ENCODE measurements at places on chromosomes 5 and 9.
A peak's percentile ranks its signal among the peaks of the same experiment; 100 is the strongest.

DNA sequence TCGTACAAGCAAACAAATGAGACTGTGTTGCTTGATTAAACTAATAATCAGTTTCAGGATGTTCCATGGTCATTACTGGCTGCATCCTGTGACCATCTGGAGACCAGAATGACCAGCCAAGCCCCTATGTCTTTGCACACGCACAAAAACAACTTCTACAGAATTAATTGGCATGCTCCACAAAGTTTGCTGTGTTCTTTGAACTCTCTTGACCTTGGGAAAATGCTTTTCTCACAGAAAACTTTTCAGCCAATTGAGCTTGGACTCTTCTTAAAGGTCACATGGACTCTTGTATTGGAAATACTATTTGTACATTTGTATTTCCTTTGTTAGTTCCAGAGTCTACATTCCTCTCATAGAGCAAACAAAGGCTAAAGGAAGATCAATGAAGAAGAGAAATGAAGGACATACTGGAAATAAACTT lies 147.8 kb downstream of the ARRDC3 start:
- no peak for DNase-seq

DNA sequence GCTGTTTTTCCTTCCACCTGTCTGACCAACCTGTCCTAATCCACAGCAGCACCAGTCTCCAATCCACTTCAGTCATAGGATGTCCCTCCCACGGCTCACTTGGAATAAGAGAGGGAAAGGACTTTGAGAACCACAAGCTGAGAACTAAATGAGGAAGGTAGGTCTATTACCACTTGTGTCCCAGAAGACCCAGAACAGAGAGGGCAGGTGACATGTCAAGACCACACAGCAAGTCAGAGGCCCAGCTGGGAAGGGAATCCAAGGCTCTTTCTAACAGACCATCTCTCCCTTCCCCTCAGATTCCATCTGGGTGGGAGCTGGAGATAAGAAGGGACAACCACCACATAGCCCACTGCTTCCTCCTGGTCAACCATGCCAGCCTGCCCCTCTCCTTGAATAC lies 14.6 kb downstream of the ANXA6 start:
- no peak for DNase-seq

DNA sequence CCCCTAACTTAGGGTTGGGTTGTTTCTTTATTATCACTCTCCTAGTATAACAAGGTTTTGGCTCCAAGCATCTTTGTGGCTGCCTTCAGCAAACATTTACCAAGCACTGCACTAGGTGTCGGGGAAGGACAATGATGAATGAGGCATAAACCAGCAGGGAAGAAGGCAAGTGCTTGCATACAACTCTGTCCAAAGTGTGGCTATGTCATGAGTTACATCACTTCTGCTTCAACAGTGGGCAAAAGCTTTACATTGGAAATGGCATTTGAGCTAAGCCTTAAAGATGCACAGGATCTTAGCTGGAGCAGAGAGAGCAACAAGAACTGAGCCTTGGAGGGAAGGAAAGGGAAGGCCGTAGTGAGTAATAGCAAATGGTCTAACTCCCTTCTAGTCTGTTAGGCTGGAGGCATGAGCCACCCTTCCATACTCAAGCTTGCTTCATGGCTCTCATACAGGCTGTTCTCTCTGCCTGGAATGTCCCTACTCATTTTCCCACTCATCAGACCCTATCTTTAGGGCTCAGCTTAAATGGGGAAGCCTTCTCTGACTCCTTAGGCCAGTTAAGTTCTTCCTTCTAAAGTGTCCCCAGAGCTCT lies 121.8 kb downstream of the SEMA6A start:
- no peak for DNase-seq

GRCh38 chr5:131640043-131640856 lies 5.2 kb upstream of the RAPGEF6 start:
- DNase-seq: peak; percentile 8

DNA sequence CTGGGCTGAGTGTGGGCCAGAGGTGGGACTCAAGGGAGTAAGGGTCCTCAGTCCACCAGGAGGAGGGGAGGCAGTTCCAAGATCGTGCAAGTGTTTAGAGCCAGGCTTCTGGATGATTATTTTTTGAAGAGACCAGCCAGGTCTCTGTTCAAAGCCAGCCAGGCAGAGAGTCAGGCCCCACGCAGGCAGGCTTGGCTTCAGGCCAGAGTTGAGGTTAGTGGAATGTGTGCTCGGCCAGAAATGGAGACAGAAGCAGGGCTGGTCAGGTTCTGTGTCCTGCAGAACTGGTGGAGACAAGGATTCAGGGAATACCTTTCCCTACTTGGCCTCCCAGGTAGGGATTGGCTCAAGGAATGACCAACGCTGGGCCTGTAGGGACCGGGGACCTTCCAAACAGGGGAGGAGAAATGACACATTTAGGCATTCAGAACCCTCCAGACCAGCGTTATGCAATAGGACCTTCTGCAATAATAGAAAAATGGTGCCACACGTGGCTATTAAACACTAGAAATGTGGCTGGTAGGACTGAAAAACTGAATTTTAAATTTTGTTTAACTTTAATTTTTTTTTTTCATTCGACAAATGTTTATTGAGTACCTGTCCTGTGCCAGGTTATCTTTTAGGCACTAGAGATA lies 106.2 kb downstream of the CMYA5 start:
- DNase-seq: no peak

DNA sequence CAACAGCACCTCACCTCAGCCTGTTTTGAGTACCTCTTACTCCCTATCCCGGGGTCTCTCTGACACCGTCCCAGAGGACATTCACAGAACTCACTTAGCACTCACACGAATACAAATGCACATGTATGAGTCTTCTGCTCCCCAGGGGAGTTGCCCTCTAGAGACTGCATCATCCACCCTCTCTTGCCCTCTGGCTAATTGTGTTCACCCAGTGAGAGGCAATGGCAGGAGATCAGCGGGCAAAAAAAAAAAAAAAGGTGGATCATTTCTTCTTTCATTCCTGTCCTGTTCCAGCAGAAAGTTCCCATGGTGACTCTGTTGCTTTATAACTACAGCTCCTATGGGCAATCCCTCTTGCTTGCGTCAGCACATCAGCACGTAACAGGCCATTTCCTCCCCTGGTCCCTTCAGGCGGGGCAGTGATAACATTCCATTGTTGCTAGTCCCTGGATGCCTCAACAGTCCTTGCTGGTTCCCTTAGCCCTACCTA lies 23.5 kb upstream of the SNX2 start:
- DNase-seq: no peak

DNA sequence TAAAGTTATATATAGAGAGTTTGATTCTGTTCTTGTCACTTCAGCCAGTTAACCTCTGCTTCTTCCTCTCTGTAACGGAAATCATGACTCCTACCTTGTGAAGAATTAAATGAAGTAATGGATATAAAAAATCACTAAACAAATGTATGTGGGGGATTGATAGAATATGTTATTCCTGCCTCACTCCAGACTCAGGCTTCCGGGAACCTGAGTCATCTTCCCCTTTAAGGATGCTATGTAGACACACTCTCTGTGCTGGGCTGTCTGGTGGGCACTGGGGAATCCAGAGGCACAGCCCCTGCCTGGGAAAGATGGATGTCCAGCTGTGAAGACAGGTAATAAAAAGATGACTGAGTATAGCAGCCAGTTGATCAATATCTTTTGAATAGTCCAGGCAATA lies 77.4 kb downstream of the ZNF618 start:
- no peak for DNase-seq

- DNase-seq: no peak
Measured at GRCh38 chr9:69657269-69657668, 14.9 kb downstream of the APBA1 start.

GRCh38 chr5:176661676-176662075 lies 14.4 kb downstream of the TSPAN17 start:
- peak; percentile 49 for DNase-seq

DNA sequence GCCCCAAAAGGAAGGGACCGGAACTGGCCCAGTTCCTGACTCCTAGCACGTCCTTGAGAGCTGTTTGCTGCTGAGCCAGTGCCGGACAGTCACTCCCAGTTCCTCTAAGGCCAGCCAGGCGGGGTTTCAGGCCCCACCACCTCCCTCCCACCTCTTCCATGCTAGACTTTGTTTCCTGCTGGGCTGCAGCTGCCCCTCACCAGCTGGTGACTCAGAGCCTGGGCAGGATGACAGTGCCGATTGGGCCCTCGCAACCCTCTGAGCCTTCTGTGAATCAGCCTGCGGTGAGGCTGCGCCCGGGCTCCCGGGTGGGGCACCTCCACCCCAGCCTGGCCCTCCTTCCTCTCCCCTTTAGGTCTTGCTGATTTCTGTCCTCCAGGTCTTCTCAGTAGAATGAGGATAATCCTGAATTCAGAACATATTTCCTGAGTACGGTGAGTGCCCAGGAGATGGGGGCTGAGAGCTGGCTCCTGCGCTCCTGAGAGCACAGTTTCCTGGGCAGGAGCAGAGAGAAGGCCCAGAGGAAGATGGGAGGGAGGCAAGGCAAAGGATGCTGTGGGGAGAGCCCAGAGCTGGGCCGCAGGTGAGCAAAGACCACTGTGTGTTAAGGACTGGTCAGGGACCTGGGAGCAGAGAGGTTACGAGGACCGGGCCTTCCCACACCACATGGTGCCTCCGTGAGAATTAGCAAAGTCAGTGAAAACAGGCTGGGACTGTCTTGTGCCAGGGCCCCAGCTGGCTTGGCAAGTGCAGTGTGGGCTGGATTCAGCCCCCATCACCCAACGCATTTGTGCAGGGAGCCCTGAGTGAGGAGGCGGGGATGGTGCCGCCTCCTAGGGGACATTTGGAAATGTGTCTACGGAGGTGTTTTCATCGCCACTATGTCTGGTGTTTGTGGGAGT lies 32.9 kb upstream of the STXBP1 start:
- DNase-seq: peak; percentile 98

DNA sequence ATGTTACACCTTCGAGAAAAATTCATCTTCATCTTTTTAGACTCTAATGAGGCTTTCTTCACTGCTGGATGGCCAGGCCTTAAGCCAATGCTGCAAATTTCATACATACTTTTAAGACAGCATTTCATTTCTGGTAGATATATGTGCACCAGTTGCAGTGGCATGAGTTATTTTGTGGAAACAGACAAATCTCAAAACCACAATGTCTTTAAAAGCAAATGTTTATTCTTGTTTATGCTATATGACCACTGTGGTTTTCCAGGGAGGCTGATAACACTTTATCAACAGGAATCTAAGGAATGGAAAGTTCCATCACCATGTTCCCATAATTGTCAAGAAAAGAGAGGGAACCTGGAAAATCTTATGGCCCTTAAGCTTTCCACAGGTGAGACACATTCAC lies 27.7 kb downstream of the CDH9 start:
- no peak for DNase-seq

GRCh38 chr5:19122923-19123322 lies 865.1 kb downstream of the CDH18 start:
- no peak for DNase-seq

DNA sequence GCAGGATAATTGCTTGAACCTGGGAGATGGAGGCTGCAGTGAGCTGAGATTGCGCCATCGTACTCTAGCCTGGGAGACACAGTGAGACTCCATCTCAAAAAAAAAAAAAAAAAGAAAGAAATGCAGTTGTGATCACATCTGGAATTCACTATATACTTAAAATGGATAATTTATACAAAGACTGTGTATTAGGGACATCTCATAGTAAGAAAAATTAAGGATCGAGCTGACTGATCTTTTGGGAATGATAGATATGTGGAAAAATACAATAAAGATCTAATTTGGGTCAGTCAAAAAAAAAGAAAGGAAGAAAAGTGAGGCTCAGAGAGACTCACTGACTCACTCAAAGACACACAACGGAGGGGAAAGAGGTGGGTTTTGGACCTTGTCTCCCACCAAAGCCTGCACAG lies 73.2 kb upstream of the STXBP1 start:
- no peak for DNase-seq

DNA sequence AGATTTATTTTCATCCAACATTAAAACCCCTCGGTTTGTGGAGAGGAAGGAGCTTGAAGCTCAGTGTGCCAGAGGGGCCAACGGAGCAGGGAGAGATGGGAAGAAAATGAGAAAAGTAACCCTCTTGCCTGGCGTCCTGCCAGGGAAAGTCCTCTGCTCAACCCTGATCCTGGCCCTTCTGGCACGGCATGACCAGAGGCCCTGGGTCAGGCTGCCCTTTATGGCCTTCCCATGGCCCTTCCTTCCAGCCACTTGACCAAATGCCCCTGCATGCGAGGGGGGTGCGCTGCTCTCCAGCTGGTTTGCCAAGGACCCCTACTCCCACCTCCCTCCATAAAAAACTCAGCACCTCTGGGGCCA lies 43.8 kb downstream of the SPRY4 start:
- no peak for DNase-seq

DNA sequence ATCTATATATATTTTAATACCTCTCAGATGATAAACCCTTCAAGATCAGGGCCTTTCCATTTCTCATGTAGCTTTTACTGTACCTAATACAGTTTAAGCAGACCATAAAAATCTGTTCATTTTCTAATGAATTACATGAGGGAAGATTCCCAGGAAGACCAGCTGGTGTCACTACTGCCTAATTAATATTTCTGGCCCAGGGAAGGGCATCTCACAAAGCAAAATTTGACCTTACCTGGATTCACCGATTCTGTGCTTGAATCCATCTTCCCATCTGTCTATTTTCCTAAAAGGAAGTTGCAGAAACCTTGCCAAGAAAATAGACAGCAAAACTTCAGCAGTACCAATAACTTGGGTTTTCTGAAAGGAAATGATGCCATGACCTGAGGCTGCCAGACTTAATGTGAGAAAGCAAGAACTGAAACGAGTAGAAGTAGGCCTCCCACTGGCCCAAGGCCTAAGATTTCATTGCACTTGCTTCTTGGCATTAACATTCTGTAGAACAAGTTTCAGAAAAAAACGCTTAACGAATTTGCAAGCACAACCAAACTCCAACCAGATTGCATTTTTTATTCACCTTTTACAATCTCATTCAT lies 83.0 kb upstream of the GLIS3 start:
- DNase-seq: peak; percentile 45

GRCh38 chr9:133976191-133976861 lies 15.8 kb downstream of the VAV2 start:
- DNase-seq: no peak

DNA sequence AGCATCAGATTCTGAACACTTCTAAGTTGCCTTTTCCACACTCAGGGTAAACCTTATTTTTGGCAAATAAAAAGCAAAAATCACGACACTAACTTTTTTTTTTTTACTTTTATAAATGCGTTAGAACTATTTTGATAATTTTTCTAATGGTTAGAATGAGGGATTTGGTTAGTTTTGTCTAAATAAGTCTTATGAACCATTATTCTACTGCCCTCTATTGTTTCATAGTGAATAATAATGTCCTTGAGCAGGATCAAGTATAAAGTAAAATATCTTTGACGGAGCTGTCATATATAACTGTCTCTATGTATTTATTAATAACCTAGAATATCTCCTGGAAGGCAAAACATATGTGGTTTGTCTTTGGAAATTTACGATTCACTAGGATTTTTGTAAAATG lies 631.8 kb downstream of the GABRG2 start:
- DNase-seq: peak; percentile 8

DNA sequence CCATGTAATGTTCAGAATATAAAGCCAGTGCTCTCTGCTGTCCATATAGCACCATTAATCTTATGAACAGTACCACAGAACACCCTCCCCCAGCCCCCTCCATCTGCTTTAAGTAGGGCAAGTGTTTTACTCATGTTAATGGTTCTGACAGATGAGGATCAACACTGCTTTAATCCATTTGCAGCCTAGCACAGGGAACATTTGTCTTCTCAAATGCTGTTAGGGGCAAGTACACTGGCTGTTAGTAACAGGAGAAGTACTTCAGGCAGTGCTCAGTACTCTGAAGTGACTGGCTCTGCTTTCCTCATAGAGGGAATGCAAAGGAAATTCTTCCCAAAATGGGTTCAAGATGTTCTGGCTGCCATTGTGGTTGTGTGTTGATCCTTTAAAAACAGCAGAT lies 202.6 kb downstream of the DCP2 start:
- no peak for DNase-seq

All from DMS53 (cell line).